ENCODE measurements at places on chromosomes 7 and 10.

DNA sequence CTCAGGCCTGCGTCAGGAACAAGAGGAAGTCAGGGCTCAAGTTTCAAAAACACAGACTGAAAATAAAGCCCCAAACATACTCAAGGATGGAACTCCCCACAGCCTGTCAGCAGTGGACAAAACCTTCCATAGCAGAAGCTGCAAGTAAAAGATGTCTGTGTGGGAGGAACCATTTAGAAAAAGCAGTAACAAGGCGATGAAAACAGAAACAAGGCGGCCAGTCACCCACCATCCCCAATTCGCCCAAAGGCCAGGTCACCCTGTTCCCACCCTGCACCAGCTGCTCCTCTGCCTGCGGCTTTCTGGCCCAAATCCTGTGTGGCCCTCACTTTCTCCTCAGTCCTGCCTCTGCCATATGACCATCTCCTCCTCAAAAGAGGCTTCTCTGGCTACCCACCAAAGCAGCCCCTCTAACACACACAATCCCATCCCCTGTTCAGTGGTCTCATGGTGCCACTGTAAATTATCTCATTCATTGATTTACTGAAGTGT, 27.8 kb downstream of the KCNMA1 start:
- peak; percentile 19 for DNase-seq

GRCh38 chr7:105647591-105647990, 66.3 kb upstream of the EFCAB10 start:
- no peak for DNase-seq

GRCh38 chr10:110324201-110324804, 19.6 kb upstream of the SMNDC1 start:
- no peak for DNase-seq

DNA sequence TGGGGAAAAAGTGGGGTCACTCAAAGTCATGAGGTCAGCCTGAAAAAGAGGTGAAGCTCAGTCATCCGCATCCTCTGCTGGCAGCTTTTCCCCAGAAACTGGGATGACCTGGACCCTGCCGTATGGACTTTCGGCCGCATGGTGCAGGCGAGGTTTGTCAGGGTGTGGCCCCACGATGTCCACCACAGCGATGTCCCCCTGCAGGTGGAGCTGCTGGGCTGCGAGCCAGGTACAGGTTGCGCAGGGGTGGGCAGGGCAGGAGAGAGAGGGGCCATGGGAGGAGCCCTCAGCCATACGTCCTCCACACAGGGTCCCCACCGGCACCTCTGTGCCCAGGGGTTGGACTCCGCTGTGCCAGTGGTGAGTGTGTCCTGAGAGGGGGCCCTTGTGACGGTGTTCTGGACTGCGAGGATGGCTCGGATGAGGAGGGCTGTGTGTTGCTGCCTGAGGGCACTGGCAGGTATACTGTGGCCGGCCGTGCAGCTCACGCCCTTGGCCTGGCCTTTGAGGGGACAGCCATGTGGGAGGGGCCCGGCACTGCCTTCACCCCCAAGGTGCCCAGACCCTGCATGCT, 23.0 kb upstream of the ZNF467 start:
- DNase-seq = no peak

DNA sequence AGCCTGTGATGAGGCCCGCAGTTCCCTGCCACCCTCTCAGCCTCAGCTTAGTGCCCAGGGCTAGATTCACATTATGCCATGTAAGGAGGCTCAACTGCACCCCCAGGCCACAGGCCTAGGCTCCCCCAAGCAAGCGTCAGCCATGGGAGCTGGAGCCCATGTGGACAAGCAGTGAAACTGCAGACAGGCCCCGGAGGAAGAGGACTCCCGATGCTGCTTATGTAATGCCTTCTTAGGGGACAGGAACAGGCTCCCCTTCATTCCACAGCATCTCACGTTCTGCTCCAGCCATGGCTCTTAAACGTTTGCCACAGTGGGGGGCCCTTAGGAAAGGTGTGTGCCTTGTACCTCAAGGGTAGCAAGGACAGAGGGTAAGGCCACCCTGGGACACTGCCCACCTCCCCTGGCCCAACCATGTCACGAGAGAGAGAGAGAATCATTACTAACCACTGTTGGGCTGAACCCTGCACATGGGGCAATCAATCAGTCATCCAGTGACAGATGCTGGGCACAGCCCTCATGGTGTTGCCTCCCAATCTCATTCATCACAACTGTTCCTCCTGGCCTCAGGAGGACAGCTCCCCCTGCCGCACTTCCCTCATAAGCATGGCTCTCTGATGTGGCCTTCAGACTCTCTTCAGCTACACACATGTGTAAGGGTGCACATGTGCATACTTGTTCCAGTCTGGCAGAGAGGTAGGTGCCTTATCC, 263.0 kb downstream of the GRID1 start:
- no peak for DNase-seq

- DNase-seq = no peak
Observed at GRCh38 chr10:74968667-74969061, 142.3 kb downstream of the KAT6B start.

DNA sequence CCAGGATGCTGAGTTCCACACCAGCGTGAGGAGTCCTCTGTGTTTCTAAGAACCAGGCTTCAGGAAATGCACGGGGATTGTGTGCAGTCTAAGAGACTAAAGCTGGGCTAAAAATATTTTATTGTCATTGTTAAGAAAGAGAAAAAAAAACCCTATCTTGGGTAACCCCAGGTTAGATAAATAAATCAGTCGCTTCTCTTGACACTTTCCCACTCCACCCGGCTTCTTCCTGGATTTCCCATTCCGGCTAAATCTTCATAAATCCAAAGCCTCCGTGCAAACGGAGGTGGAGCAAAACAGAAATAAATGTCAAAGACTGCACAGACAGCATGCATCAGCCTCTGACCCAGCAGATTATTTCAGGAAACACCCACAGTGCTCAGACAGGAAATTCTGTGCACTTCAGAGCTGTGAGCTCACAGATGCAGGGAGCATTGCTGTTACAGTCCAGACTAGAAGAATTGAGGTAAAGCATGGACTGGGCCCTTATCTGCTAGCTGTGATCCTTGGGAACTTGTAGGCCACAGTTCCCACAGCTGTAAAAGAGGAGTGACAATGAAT, 44.8 kb upstream of the GRID1 start:
- DNase-seq = peak; percentile 64

DNA sequence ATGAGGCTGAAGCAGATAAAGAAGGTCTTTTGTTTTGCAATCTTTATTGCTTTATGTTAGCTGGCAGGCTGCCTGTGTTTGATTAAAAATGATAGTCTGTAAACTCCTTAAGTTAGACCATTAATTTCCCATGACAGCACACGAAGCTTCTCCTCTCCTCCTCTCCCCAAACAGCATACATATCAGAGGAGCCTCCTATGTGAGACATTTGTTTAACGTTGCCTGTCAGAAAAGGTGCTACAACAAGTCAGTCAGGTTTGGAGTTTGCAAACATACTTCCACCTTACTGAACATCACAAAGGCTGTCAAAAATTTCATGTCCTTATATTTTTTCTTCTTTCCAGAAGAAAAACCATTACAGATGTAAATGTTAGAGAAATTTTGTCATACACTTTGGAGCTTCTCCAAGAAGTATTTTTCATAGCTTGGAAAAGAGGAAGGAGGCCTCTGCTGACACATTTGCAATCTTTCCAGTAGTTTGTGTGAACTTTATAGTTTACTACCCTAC, 393.1 kb downstream of the EXOC4 start:
- peak; percentile 19 for DNase-seq

GRCh38 chr10:128300290-128300824, 174.1 kb upstream of the MKI67 start:
- no peak for DNase-seq

DNA sequence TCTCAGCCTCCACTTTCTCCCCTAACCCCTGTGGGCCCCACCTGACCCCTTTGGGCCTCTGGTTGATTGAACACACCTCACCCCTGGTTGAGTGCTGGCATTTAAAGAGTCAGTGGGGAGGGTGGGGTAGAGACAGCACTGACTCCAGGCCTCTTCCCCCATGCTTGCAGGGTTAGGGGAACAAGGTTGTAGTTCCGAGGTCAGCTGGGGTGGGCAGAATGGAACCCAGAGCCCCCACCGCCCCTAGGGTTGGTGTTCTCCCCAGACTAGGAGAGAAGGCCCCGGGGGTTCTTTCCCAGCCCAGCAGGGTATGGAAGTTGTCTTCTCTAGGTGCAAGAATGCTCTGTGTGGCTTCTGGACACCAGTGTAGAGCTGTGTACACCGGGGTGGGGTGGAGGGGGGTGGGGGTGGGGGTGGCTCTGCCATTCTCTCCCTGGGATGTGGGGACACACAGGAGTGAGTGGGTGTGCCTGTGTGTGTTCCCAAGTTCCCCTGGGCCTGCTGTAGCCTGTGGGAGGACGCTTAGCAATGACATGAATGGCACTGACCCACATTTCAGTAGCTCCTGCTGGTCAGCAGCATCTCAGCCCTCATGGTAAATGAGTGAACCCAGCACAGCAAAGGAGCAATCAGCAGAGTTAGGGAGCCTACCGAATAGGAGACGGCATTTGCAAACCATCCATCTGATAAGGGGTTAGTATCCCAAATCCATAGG, 33.6 kb downstream of the PRF1 start:
- no peak for DNase-seq

DNA sequence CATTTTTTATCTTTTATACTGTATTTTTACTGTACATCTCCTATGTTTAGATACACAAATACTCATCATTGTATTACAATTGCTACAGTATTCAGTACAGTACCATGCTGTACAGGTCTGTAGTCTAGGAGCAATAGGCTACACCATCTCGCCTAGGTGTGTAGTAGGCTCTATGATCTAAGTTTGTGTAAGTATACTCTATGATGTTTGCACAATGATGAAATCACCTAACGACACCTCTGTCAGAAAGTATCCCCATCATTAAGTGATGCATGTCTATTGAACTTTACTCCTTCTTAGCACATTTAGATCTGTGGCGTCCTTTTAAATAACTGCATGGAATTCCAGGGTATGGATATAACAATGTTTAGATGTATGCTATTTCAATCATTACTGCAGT, 112.0 kb downstream of the SNX10 start:
- no peak for DNase-seq

- DNase-seq = no peak
Observed at GRCh38 chr7:46637793-46638735, 717.0 kb upstream of the IGFBP3 start.

GRCh38 chr10:17140386-17140761, 10.8 kb upstream of the CUBN start:
- DNase-seq = no peak

GRCh38 chr10:59877191-59877671, 29.1 kb downstream of the CCDC6 start:
- no peak for DNase-seq

DNA sequence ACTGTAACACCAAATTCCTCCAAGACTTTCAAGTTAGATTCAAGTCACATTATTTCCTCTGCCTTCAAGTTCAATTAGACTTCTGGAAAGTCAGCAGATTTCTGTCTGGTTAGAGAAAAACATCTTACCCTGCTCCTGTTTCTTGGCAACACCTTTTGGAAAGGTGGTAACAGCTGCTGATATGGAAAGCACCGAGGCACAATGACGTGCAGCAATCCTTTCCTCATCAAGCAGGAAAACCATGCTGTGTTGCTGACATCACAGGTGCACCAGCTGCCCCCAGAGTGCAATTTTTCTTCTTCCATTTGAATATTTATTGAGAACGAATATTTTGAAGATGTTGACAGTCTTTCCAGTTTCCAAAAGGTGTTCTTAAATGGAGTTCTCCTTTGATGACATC, 41.9 kb downstream of the ZNF800 start:
- no peak for DNase-seq

DNA sequence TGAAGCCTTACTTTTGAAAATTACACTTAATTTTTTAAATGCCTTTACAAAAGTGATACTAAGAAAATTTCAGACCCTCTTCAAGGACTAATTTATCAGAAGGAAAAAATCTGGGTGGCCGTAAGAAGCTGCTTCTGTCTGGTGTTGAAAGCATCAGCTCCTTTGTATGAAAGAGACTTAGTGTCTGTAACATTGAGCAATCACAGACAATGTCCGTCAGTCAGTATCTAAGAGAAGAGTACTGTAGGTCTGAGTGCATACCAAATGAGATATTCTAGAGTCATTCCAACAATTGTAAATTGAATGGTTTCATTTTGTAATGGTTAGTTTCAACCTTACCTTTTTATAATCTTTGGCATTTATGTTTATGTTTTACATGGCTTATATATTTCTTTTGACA, 11.1 kb upstream of the MDFIC start:
- peak; percentile 91 for DNase-seq

GRCh38 chr10:86282664-86283465, 83.7 kb downstream of the GRID1 start:
- DNase-seq = no peak

GRCh38 chr10:116730464-116731260, 11.7 kb downstream of the HSPA12A start:
- no peak for DNase-seq

DNA sequence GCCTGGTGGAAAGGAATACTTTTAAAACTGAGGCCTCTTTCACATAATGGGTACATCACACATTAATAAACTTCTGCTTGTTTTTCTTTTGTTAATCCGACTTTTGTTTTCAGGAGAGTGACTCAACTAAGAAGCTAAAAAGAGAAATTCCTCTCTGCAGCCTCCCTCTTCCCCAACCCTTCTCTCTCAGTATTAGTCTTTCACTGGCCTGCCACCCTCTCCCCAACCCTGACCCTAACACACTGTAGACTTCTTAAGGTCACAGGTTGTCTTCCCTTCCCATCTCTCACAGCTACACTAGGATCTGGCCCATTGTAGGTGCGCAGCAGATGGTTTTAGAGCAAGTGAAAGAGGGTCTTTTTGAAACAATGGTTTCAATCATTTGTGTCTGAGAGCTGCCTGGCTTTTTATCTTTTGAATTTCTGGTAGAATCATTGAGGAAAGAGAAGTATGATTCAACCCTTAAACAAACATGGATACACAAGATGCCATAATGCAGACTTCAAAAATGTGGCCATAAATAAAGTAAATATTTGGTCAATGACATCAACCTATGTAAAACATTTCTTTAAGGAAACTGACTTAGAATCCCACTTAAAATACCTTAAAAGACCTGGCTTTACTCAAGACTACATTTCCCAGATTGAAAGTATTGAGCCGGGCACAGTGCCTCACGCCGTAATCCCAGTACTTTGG, 17.9 kb upstream of the FFAR4 start:
- no peak for DNase-seq

DNA sequence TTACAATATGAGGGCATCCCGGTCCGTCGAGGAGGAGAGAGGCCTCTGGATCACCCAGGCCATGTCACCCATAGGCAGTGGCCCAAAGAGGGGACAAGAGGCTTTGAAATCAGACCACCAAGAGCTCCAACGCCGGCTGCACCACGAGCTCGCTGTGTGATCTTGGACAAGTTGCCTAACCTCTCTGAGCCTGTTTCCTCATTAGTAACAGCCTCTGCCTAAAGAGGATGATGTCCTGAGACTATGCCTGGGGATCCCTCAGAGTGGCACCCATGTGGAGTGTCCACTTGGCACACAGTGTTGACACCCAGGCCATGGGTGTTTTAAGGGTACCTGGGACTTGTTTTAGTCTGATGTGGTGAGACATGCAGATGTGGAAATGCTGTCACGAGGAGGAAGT, 50.8 kb downstream of the MICALL2 start:
- no peak for DNase-seq

GRCh38 chr10:89283936-89284475, 17.8 kb upstream of the IFIT2 start:
- peak; percentile 68 for DNase-seq

GRCh38 chr10:103612462-103613365, 119.2 kb downstream of the NEURL1 start:
- peak; percentile 46 for DNase-seq
